GDM1 (cell line): ENCODE measurements at places on chromosomes 5 and 9.

GRCh38 chr5:156431956-156432829 lies 105.2 kb downstream of the SGCD start:
- DNase-seq = no peak

DNA sequence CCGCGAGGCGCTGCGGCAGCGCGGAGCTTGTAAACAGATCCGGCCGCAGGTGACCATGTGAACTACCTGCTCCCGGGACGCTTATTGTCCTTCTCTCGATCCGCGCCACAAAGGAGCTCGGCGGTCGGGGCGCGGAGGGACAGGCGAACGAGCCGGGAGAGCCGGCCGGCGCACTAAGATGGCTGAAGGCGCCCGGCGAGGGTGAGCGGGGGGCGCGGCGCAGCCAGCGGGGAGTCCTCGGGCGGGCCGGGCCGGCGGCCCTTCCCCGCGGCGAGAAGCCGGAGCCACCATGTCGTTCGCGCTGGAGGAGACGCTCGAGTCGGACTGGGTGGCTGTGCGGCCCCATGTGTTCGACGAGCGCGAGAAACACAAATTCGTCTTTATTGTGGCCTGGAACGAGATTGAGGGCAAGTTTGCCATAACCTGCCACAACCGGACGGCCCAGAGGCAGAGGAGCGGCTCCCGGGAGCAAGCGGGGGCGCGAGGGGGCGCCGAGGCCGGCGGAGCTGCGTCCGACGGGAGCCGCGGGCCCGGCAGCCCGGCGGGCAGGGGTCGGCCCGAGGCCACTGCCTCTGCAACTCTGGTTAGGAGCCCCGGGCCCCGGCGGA lies 535 bp downstream of the JMY start:
- no peak for DNase-seq

DNA sequence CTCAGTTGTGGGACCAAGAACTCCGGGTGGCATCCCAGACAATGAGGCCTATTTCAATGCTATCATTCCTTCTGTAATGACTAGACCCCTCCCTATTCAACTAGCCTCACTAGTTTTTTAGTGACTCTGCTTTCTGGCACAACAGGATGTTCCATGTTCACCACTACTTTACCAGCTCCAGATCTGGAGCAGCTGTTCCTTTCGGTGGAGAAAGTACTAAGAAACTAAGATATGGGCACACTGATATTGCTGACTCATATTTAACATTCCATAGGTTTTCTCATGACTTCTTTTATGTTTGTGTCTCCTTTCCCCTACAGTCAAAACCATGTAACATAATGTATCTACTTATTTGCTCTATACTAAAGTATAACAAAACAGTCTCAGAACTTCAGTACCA lies 24.1 kb downstream of the IL33 start:
- no peak for DNase-seq

DNA sequence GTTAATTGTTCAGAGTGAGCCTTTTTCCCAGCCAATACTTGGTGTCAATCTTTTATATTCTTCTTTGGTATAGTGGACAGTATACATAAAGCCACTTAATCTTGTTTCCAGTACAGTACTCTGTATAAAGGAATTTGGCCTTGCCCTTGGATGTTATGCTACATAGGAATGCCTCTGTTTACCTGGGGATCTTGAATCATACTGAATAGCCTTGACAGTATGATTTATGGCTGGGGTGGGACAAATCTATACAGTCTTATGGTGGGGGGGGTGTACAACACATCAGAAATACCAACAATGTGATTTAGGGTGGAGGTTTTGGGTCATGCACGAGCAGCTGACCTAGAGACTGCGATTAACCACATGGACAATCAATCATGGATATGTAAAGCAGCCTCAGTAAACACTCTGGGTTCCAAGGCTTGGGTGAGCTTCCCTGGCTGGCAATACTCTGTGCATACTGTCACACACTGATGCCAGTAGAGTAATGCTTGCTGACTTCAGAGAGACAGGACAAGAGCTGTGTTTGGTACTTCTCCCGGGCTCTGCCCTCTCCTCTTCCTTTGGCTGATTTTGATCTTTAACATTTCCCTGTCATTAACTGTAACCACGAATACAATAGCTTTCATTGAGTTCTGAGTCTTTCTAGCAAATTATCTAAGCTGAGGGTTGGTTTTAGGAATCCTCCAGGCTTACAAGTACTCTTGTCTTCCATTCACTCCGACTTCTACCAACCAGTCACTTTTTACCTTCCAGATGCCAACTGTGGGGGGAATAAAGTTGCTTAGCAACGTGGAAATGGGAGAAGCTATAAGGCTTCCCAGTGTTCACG lies 84.6 kb downstream of the IARS1 start:
- no peak for DNase-seq

- DNase-seq = no peak
These were observed 96.9 kb upstream of the HAPLN1 start for GRCh38 chr5:83817591-83817990.

GRCh38 chr5:68531970-68532369 lies 316.4 kb downstream of the PIK3R1 start:
- DNase-seq = no peak

DNA sequence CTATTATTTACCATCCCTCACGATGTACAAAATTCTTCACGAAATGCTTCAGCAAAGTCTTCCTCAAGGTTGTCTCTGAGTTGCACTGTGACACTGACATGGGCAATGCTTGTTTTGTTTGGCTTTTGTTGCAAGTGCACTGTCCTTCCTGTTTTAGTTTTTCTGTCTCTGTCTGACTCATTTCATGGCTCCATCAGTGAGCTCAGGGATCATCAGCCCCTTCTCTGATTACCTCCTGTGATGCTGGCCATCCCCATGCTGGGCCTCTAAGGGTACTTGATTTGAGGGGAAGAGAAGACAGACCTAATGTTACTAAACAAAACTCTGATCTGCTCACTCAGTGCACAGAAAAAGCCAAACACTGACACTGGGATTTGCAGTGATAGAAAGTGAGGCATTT lies 37.6 kb upstream of the STX17 start:
- no peak for DNase-seq

DNA sequence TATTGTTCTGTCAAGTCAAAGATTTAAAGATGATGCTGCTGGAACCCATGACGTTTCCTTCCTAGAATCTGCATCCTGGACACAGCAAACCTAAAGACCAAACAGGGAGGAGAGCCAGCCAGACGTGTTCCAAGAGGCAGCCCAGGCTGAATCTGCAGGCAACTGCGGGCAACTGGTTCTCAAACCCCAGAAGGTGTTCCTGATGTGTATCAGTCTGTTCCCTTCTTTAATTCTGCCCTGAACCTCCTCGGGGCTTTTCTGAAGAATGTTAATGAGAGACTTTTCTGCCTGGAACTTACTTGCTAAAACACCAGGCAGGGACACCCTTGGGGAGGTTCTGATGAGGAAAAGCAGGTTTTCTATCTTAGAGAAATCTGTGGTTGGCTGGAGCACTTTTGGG lies 132.8 kb upstream of the RETREG1 start:
- DNase-seq = no peak

DNA sequence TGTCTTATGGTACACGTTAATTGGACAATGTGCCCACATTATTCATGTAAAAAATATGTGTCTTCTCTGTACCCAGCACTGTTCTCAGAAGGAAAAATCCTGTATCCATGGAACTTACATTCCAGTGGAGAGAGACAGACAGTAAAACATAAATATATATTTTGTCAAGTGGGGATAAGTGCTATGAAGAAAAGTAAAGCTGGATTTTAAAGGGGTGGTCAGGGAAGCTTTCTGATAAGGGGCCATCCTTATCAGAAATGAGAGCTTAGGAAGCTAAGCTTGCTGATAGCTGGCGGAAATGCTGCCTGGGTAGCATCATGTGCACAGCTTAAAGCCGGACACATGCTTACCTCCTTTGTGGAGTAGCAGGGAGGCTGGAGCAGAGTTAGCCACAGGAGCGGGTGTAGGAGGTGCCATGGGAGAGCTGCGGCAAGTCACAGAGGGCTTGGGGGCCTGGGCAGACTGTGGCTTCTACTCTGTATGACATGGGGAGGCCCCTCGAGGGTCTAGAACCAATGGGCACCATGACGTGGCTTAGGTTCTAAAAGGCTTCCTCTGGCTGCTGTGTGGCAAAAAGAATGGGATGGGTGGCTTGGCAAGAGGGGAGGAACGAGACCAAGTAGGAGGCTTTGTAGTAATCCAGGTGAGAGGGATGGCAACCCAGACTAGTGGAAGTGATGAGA lies 141.7 kb downstream of the FGF1 start:
- no peak for DNase-seq

- DNase-seq = no peak
These were observed 58.4 kb downstream of the C9orf50 start for GRCh38 chr9:129562514-129562913.

- no peak for DNase-seq
These were observed 166.7 kb downstream of the PAPPA start for GRCh38 chr9:116320290-116320689.

- no peak for DNase-seq
These were observed 42.4 kb upstream of the KCNMB1 start for GRCh38 chr5:170431571-170431970.

- DNase-seq = peak; percentile 8
These were observed 89.7 kb upstream of the CCNG1 start for GRCh38 chr5:163347671-163348070.

- DNase-seq = no peak
These were observed 187.6 kb downstream of the GABBR2 start for GRCh38 chr9:98521141-98521540.

- no peak for DNase-seq
These were observed 56.8 kb downstream of the PUM3 start for GRCh38 chr9:2787065-2787464.

GRCh38 chr5:76363352-76364225 lies 39.5 kb upstream of the IQGAP2 start:
- no peak for DNase-seq

DNA sequence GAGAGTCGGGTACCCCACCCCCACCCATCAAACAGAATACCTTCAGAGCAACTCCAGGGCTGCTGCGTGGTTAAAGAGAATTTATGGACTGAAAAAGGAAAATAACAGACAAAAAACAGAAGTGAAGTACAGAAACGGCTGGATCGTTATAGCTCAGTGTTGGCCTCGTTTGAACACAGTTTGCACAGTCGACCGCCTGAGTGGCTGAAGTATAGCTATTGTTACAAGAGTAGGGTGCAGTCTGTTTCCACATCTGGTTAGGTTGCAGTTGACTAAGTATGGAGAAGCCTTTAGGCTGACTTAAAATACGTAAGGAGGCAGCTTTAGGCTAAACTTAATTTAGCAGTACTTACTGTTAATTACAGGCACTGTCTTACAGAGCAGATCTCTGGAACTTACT lies 121.2 kb downstream of the GCNT1 start:
- peak; percentile 64 for DNase-seq

DNA sequence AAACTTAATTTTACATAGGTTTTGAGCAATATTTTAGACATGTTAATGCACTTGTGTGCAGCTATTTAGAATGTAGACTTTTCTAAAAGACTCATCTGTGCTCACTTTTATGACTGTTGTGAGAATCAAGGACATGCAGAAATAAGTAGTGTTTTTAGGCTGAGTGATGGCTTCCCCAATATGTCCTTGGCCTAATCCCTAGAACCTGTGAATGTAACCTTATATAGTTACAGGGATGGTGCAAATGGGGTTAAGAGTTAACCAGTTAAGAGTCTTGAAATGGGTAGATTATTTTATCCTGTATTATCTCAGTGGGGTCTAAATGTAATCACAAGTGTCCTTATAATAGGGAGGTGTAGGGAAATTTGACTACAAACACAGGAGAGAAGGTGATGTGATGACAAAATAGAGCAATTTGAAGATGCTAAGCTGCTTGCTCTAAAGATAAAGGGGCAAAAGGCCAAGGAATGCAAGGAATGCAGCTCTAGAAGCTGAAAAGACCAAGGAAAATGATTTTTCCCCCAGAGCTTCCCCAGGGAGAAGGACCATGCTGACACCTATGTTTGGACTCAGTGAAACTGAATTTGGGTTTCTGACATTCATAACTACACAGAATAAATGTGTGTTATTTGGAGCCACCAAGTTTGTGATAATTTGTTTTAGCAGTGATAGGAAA lies 298.0 kb upstream of the PAPPA start:
- no peak for DNase-seq

DNA sequence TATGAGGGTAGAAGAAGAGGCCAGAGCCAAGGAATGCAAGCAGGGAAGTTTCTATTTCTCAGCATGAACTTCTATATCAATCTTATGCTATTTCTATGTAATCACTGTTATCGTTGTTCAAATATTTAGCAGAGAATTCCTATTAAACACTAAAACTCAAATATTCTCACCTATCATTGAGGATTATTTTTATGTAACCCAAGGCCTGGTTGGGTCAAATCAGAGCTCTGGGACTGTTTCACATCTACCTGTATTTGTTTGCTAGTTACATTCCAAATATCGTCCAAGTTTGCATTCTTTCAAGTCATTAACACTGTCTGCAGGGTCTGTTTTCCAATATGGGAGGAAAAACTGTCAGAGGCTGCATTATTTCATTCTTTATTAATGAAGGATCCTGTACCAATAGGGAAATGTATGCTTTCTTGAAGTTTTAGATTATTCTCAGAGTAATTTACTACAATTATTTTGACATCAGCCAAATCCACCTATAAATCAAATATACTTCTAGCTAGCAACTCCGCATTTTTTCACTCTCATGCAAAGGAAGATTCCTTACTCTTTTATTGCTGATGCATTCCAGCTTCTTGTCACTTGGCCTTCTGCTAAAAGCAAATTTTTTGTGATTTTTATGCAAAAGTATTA lies 52.2 kb downstream of the LURAP1L start:
- DNase-seq = no peak

DNA sequence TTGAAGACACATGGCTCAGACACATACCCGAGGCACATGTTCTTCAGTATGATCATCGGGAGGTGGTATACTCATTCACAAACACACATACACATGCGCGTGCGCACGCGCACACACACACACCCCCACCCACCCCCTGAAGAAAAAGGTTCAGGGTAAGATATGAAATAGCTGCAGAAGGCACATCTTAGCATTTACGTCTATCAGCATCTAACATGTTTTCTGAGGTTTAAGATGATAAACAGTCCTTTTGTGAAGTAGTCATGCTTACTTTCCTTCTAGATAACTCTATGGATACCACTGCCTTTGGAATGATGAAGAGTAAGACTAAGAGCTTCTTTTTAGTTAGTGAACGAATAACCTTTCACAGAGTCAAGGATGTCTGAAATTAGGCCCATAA lies 105.1 kb upstream of the GNA14 start:
- no peak for DNase-seq

- no peak for DNase-seq
These were observed 1006.4 kb upstream of the CTNND2 start for GRCh38 chr5:12910641-12911040.

GRCh38 chr5:87410931-87411330 lies 1.8 kb downstream of the CCNH start:
- DNase-seq = no peak

DNA sequence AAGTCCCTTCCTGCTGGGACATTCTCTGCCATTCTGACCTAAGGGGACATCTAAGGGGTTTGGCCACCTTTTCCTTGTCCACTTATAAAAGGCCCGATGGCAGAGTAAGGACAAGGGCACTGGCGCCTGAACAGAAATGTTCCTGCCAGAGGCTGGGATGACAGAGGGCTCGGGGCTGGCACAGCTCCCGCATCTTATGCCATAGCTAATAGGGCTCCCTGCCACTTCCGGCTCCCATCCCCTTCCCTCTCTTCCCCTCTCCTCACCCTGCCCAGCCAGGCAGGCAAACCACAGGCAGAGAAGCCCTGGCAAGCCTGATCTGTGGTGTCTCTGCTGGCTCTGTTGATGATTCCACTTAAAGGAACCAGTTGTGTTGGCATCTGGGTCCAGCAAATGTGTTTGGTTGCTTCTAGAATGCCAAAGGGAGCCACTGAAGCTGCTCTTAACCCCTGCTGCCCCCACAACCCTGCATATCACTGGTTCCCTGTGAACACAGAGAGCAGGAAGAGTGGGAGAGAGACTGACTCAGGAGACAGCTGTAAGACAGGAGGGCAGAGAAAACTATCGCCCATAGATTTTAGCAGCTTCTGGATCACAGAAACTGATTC lies 18.4 kb upstream of the ADRA1B start:
- DNase-seq = no peak
